Mesothelial cell of epicardium (in vitro differentiated cells): ENCODE measurements at places on chromosomes 4 and X. TPM values are rescaled to one million over a fixed set of nuclear protein-coding genes. Genes with fewer than 3 reads are reported as not detected.

DNA sequence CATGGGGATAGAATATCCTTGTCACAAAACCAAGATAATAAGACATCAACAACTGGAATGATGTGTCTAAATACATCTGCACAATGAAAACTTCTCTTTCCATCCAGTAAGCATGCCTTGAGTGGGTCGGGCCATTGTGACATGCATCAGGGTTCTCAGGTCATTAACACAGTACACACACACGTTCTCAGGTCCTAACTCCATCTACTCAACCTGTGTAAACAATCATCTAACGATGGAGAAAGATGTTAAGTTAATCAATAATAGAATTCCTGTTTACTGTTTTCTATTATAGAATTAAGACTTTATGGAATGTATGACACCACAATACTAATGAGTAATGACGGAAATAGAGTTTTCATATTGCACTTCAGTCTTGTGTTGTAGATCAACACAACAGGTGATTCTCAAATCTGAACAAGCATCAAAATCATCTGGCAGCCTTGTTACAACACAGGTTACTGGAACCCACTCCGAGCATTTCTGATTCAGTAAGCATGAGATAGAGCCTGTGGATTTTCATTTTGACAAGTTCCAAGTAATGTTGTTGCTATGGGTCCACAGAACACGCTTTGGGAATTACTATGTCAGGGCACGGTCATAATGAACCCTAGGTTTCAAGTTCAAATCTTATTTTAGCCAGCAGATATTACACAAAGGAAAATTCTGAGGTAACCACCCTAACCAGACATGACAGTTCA lies 315.8 kb upstream of the TEX13C start:
- no peak for DNase-seq

- DNase-seq, result peak; percentile 72
Measured at GRCh38 chrX:12946838-12947544, 27.9 kb upstream of the TMSB4X start.

GRCh38 chr4:114250439-114250891 lies 271.0 kb upstream of the ARSJ start:
- no peak for DNase-seq

GRCh38 chrX:4570151-4570550 lies 856.7 kb upstream of the PRKX start:
- no peak for DNase-seq

DNA sequence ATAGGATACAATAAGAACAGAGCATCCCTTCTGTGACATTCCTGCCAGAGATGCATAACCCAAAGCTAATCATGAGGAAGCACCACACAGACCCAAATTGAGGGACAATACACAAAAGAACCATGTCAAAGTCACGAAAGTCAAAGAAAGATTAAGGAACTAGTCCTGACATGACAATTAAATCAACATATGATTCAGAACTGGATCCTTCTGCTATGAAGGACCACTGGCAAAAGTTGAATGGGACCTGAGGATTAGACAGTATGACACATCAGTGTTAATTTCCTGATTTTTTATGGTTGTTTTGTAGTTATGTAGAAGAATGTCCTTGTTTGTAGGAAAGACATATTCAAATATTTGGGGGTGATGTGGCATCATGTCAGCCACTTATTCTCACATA lies 13.9 kb downstream of the ACOT9 start:
- DNase-seq, result no peak

- no peak for DNase-seq
Measured at GRCh38 chrX:41665686-41666085, 23.1 kb upstream of the GPR34 start.

- DNase-seq, result no peak
Measured at GRCh38 chr4:122930862-122931261, 8.5 kb upstream of the NUDT6 start.

GRCh38 chr4:10033191-10033881 lies 12.0 kb upstream of the SLC2A9 start:
- DNase-seq, result no peak

DNA sequence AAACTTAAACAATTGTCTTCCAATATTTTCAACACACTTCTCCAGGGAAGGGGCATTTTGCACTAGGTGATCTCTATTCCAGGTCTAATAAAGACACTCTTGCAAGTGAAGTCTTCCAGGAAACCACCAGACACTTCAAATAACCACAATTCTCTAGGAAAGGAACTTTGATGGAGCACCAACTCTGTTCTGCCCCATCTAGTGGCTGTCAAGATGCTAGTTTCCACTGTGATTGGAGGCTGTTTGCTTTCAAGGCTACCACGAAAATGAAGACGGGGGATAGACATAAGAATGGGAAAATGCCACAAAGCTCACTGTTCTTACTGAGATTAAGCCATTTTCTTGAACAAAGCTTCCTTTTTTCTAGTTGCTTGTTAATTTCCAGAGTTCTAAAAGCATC lies 100.6 kb upstream of the F9 start:
- no peak for DNase-seq

- no peak for DNase-seq
Measured at GRCh38 chr4:478373-478772, 20.6 kb downstream of the ZNF721 start.

DNA sequence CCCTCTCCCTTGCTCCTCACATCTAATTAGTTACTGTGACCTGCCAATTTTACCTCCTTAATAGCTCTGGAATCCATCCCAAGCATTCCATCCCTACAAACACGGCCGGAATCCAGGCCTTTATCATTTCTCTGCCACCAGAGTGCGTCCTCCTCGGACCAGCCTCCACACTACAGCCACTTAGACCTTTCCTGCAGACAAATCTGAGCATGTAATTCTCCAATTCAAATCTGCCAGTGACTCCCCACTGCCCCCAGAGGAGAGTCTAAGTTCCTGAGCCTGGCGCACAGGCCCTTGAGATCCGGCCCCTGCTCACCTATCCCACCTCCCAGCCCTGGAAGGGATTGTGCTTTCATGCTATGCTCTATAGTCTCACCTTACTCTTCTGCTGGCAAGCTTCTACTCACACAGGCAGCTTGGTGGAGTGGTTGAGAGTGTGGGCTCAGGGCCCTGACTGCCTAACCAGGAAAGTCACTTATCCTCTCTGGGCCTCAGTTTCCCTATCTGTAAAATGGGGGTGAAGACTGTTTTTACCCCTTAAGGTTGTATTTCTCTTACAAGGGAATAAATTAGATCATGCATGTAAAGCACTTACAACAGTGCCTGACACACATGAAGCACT lies 31.2 kb downstream of the PJA1 start:
- no peak for DNase-seq

DNA sequence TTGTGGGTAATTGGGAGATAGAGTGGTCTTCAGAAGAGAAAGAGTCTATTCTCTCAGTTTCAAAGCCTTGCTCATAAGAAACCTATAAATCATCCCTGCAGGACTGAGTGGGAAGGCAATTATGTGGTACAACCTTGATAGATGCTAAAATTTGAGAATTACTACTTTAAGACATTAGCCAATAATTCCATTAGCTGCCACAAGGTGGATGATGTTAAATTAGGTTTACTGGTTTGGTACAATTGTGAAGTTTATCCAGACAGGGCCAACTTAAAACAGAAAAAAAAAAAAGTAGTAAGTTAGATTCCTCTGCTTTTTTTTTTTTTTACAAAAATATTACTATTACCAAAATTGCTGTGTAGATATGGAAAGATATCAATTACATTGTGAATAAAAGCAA lies 73.2 kb upstream of the AMOT start:
- DNase-seq, result no peak

DNA sequence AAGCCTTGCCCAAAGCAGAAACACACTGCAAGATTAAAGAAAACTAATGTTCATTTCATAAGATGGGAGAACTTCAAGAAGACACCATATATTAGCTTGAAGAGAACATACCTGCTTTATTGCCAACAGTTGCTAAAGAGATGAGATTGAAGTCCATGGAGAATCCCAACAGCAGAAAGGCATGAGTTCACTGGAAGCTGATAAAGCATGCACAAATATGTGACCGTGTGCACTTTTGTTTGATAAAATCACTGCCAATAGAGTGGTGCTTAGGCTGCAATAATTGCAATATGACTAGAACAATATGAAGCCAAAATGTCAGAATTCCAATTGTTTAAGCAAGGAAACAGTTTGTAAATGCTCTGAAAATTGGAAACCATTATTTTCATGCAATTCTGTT lies 125.9 kb upstream of the PPARGC1A start:
- DNase-seq, result no peak

DNA sequence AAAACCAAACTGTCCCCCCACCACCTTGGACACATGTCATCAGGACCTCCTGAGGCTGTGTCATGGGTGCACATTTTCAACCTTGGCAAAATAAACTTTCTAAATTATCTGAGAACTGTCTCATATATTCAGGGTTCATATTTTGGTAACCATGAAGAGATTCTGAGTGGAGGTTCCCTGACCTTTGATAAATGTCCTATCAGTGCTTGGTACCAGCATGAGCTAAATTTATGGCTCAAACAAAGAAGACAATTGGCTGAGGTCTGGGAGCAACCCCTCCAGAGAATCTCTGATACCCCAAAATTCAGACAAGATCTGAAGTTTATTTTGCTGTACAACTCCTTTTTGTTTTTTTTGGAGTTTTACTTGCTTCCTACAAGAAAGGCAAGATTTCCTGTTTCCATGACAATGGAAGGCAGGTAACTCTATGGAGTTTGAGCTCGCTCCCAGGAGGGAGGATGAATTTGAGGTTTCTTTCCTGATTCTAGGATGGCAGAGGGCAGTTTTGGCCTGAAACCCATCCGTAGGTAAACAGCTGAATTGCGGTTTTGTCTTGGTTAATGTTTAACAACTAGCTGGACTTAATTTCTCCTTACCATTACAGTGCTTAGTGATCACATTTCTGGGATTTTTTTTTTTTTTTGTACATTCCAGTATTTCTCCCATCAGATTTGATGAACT lies 14.5 kb downstream of the UGT2B15 start:
- DNase-seq, result no peak

DNA sequence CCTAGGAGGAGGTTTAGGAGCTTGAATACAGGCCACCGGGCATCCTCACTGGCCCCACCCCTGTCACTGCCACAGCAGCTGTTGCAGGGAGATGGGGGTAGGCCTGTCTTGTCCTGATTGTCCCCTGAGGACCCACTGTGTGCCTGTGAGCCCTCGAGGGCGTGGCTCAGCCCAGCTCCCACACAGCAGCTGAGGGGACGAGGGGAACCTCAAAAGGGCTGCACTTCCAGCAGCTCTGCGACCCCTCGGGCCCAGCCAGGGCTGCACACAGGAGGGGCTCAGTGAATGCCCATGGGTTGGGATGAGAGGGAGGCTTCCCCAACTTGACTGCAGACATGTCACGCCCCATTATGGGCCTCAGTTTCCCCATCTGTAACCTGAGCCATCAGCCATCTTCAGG lies 225.9 kb downstream of the AFAP1 start:
- no peak for DNase-seq

DNA sequence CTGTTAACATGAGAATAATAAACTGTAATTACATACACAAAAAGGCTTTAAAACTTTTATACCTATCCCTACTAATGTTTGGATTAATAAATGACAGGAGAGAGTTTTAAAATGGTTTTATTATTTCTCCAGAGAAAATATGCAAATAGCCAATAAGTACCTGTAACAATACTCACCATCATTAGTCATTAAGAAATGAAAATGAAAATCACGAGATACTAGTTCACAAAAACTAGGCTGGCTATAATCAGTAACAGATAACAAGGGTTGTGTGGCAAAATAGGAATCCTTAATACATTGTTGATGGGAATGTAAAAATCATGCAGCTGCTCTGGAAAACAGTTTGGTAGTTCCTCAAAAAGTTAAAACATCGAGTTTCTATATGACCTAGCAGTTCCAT lies 25.2 kb upstream of the AP1AR start:
- no peak for DNase-seq

- DNase-seq, result no peak
Measured at GRCh38 chr4:22877486-22878052, 184.8 kb downstream of the GBA3 start.

- no peak for DNase-seq
Measured at GRCh38 chr4:119471259-119471658, 149.3 kb upstream of the FABP2 start.

DNA sequence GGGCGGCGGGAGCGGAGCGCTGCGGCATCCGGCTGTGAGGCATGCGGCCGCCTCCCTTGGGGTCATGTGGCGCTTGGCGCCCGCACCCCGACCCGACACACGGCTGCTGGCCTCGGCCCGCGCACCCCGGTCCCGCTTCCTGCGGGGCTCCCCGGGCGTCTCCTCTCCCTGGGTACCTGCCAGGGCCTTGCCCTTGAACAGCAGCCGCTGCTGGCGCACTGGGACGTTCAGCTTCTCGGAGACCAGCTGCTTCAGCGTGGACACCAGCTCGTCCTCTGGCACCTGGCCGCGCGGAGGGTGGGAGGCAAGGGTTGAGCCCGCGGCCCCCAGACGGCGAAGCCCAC lies 391 bp downstream of the UBL4A start:
- DNase-seq, result no peak

GRCh38 chr4:38129460-38130227 lies 169.4 kb downstream of the PTTG2 start:
- no peak for DNase-seq

GRCh38 chr4:107376293-107376692 lies 340.2 kb upstream of the DKK2 start:
- no peak for DNase-seq

- no peak for DNase-seq
Measured at GRCh38 chr4:115841871-115842270, 728.5 kb upstream of the NDST4 start.

DNA sequence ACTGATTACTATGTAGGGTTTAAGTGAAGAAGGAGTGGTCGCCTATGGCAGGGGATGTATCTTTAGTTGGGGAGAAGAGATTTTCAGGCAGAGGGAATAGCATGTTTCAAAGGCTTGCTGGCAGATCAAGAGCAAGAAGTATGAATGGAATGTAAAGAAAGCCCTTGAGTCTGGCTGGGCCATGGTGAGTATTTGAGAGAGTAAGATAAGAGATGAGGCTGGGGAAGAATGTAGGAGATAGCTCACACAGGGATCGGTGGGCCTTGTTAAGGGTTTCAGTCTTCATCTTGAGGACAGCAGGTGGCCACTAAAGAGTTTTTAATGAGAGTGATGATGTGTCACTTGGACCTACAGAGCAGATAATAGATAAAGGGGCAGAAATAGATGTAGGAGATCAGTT lies 319.1 kb upstream of the RPS6KA3 start:
- DNase-seq, result no peak

DNA sequence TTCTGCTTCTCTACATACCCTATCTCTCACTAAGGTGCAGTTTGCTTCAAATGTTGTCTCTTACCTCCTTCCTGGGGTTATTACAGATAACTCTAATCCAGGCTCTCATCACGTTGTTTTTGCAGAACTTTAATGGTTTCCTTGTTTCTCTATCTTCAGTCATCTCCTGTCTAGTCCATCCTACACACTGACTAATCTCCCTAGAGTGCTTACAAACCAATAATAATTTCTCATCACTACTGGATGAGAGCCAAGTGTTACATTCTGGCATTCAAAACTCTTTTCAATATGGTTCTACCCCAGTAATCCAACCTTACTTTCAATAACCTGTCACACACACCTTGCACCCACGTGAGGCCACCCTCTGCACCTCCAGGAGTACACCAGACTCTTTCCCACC lies 86.1 kb downstream of the SYNPO2 start:
- DNase-seq, result no peak

Gene CYTL1
- total RNA-seq, result 13.9 to 18.0 TPM (median 16.9 TPM) in 3 replicates

Gene ITM2A
- total RNA-seq, result 4.9 to 7.7 TPM (median 5.3 TPM) in 3 replicates

Gene BRS3
- not detected in 3 replicates for total RNA-seq

Gene COL4A5
- total RNA-seq, result 389 to 413 TPM (median 413 TPM) in 3 replicates

Gene SATL1
- total RNA-seq, result 0.56 to 0.72 TPM (median 0.58 TPM) in 3 replicates

Gene PWWP3B
- 3.9 to 4.1 TPM (median 4.0 TPM) in 3 replicates for total RNA-seq

Gene IL21
- not detected in 3 replicates for total RNA-seq

Gene SCML1
- 9.8 to 10.7 TPM (median 10.4 TPM) in 3 replicates for total RNA-seq

Gene PPP1R2C
- not detected in 3 replicates for total RNA-seq
